GM04504 (cell line): ENCODE measurements at places on chromosomes 11 and 22.

DNA sequence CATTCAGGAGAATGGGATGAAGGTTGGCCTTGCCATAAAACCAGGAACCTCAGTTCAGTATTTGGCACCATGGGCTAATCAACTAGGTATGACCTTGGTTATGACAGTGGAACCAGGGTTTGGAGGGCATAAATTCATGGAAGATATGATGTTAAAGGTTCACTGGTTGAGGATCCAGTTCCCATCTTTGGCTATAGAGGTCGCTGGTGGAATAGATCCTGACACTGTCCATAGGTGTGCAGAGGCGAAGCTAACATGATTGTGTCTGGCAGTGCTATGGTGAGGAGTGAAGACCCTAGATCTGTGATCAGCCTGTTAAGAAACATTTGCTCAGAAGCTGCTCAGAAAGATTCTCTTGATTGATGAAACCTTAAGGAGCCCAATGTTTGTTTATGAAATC is 5.7 kb downstream of the NF2 start:
- no peak for DNase-seq

DNA sequence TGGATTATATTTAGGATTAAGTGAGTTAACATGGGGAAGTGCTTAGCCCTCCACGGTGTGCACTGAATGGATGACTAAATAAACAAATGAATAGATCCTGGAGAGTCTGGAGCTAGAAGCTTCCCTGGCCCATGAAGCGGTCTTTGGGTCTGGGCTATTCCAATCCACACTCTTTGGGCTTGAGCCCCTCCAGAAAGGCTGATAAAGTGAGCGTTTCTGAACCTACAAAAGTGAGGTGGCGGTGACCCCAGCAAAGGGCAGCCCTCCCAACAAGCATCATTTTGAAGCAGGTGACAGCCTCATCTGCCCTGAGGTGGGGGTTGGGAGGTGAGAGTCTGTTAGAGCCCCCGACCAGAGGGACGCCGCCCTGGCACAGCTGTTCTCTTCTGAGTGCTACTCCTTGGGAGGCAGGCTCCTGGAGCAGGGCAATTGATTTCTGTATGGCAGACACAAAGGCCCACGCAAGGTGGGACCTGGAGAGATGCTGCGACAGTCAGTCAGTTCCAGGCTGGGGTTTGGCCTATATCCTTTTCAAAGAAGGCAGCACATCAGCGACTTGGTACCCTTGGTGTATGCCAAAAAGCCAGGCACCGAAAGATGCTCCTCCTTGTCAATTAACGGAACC is 157.8 kb downstream of the CACNA1I start:
- no peak for DNase-seq

GRCh38 chr11:70458736-70459135 is 60.4 kb downstream of the CTTN start:
- DNase-seq = no peak

DNA sequence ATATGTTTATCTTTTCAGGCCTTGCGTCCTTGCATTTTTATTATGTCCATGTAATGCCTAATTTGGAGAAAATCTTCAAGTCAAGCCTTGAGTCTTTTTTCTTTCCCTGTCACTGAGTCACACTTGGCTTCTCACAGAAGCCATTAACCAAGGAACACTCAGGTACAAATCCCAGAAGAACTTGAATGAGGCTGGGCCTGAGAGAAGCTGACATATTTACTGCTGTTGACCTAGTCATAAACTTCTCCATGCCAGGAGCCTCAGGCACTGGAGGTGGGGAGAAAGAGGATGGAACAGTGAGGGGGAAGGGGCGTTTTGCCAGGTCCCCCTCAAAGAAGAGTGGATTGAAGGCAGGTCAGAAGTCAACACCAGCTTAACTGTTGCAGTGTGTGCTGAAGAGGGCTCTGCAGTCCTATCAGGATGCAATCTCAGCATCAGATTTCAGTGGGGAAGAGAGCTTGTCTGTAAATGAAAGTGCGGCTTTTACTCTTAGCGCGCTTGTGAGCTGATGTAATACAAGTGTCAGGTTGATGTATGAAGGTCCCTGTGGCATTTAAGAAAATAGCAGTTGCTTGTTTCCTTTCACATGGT is 526.0 kb downstream of the ETS1 start:
- no peak for DNase-seq
